ENCODE measurements at places on chromosomes 5 and 9.

GRCh38 chr9:78601957-78602565, 305.1 kb downstream of the PSAT1 start:
- DNase-seq: no peak

- no peak for DNase-seq
These were observed 44.5 kb upstream of the NR3C1 start for GRCh38 chr5:143447983-143448382.

GRCh38 chr9:76529653-76530052, 70.7 kb downstream of the GCNT1 start:
- DNase-seq: no peak

DNA sequence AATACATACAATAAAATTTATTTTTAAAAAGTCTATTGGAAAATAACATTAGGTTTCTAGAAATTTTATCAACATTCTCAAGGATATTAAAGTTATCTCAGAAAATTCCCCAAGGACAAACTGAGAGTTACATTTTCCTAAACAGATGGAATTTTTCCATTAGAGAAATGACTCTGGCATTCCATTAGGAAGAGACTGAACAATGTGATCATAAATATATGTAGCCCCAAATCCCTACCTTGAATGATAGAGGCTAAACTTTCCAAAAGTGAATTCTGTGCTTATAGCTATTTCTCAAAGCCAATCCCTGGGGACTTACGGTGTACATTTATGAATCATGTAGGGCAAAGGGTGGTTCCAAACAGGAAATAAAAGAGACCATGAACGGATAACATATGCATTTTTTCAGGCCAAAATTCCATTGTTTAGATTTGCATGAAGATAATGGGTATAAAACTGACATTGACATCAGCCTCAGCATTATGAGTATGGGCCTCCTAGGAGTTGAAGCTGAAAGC, 1181.0 kb upstream of the DMAC1 start:
- DNase-seq: no peak

- no peak for DNase-seq
These were observed 51.9 kb upstream of the ZBED3 start for GRCh38 chr5:77139001-77139400.

DNA sequence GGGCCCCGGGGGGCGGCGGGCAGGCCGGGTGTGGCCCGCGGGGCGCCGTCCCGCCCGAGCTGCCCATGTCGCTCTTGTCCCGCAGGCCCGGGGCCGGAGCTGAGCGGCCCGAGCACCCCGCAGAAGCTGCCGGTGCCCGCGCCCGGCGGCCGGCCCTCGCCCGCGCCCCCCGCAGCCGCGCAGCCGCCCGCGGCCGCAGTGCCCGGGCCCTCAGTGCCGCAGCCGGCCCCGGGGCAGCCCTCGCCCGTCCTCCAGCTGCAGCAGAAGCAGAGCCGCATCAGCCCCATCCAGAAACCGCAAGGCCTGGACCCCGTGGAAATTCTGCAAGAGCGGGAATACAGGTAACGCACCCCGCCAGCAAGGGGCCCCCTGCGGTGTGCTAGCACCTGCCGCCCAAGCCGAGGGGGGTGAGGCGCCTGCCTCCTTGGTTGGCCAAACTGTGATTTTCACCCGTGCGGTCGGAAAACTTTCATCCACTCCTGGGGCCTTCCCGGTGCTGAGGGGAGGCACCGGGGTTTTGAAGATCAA, 32.1 kb downstream of the SMARCA2 start:
- no peak for DNase-seq

- no peak for DNase-seq
These were observed 71.1 kb upstream of the LRRTM2 start for GRCh38 chr5:138946241-138946623.
